Right lung (tissue), 10 donors: ENCODE measurements at places on chromosomes 3 and 15. TPM values are rescaled to one million over a fixed set of nuclear protein-coding genes. Genes with fewer than 3 reads are reported as not detected.
A peak's percentile ranks its signal among the peaks of the same experiment; 100 is the strongest.

- peak; percentile 69 for DNase-seq
Observed at GRCh38 chr3:72887705-72888545, at the start of gene GXYLT2. Gene GXYLT2, plus strand, starts transcription at chr3:72888046. Its CDS starts 188 bp downstream, at chr3:72888234.

GRCh38 chr15:51103330-51103729 lies 8.6 kb upstream of the TNFAIP8L3 start:
- no peak for DNase-seq

- no peak for DNase-seq
Observed at GRCh38 chr15:99130314-99130713, 25.4 kb downstream of the SYNM start.

The TP53BP1 gene
- polyA plus RNA-seq, result 97.9 TPM

- no peak for DNase-seq
Observed at GRCh38 chr3:43874731-43875130, 184.0 kb downstream of the ABHD5 start.

The ALDH1L1 gene
- polyA plus RNA-seq, result 0.26 TPM

DNA sequence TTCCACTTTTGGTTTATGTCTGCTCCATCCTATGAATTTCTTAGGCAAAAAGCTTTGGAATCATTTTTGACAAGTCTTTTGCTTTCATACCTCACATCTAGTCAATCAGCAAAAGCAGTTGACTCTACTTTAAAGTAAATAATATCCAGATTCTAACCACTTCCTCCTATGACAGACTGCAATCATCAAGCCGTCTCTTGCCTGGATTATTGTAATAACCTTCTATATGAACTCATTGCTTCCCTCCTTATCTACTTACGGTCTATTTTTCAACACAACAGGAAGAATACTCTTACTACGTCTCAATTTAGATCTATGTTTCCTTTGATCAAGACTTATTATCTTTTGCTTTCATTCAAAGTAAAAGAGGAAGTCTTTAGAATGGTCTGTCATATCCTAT lies 20.7 kb downstream of the CLDN1 start:
- DNase-seq, result no peak

The ISY1 gene
- polyA plus RNA-seq, result 48.5 TPM

GRCh38 chr15:79953951-79954444 lies 17.0 kb downstream of the BCL2A1 start:
- no peak for DNase-seq

The GOLGA6L4 gene
- polyA plus RNA-seq, result 29.6 TPM

DNA sequence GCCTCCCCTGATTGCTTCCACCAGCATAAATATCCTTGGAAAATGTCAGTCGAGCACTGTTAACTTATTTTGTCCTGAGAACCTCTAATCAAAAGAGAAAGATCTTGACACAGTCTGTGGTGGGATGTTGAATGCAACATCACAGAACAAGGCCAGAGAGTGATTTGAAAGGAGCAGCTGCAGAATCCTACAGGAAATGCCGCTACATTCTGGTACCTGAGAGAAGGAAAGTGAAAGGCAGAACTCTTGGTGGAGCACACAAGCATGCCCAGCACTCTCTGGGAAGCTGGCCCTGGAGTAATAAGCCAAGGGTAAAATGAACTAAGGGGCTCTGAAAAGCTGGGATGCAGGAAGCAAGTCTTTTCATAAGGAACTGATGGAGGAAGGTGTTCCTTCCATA lies 75.8 kb downstream of the CBLB start:
- DNase-seq, result no peak

The PAQR9 gene
- not detected for polyA plus RNA-seq

The AADACL2 gene
- not detected for polyA plus RNA-seq
